ENCODE measurements at places on chromosomes 1 and 21. TPM values are rescaled to one million over a fixed set of nuclear protein-coding genes. Genes with fewer than 3 reads are reported as not detected.

The DYNLT4 gene
- total RNA-seq: not detected

The NTMT2 gene
- total RNA-seq: not detected

The LRRIQ3 gene
- 0.33 TPM for total RNA-seq

The FCGR1A gene
- 0.17 TPM for total RNA-seq

The C1orf116 gene
- total RNA-seq: 0.32 TPM

The TTF2 gene
- 7.4 TPM for total RNA-seq

The DPT gene
- total RNA-seq: 95.3 TPM

The LCE1D gene
- total RNA-seq: not detected

The ANXA9 gene
- total RNA-seq: 0.33 TPM

The KLHDC8A gene
- total RNA-seq: 0.32 TPM

DNA sequence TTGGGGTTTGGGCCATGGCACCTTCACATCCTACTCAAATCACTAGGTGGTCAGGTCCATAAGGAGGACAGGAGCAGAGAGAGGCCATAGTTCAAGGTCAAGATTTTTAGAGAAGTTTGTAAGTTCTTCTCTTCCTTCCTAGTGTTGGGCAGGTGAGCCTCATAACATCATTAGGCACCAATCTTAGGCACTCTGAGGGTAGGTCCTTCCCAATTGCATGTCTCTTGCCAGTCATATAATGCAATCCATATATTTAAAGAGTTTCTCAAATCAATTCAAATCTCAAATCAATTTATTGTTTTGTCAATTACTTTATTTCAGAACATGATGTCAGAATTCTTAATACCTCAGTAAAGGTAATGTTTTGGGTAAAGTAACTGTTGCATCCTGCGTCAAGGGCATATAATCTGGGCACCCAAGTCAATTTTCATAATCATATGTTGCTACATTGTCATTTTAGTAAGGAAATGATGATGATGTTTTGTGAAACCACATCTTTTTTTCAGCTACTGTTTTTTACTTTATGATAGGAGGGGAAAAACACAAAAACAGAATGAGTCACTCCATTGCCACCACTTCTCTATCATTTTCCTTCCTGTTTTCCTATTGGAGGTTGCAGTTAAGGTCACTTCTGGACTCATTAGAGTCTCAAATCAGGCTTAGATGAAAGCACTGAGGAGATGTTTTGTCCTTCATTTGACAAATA, 122.7 kb downstream of the UCHL5 start:
- DNase-seq: no peak

- DNase-seq: peak; percentile 66
Measured at GRCh38 chr1:210366767-210367166, 38.1 kb downstream of the HHAT start.

GRCh38 chr1:44405031-44405797, at the start of gene RNF220:
RNF220 (plus strand) TSS chr1:44405255.
- no peak for DNase-seq

DNA sequence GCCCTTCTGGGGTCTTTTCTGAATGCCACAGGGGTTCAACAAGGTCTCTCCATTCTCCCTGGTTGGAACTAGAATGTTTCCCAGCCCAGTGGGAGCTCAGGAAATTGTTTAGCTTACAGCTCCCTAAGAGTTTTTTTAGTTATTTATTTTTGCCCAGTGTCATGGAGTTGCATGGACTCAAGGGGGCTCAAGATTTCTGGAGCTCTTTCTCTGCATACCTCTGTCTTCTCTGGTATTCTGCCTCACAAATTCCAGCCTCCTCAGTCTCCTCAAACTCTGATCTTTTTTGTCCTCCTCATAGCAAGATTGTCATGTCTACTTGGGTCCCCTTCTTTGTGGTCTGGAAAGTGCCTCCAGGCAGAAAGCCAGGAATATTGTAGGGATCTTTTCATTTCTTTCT, 15.9 kb upstream of the PPP2R5A start:
- no peak for DNase-seq

DNA sequence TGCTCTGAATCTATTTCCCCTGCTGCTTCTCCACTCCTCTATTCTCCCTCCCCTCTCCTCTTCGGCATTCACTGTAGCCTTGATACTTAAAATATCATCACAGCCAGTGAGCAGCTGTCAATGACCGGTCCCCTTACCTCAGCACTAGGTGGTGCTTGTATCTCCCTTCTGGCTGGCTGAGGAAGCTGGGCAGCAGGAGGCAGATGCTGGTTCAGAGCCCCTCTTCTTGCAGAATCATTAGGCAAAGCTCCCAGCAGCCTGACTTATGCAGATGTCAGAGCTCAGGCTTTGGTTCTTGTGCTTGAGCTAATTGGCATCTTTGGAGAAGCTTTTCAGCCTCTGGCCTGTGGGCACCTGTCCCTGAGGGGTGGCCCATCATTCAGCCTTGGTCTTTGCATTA, 31.9 kb upstream of the KCNA2 start:
- DNase-seq: no peak

DNA sequence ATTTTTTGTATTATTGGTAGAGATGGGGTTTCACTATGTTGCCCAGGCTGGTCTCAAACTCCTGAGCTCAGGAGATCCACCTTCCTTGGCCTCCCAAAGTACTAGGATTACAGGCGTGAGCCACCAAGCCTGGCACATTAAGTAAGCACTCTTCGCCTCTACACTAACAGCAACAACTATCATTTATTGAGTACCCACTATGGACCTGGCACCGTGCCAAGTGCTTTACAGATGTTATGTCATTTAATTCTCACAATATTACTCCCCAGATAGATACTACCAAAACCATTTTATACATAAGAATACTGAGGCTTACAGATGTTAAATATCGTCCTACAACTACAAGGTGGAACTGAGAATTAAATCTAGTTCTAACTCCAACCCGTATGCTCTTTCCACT, 50.1 kb downstream of the TUT4 start:
- DNase-seq: no peak

DNA sequence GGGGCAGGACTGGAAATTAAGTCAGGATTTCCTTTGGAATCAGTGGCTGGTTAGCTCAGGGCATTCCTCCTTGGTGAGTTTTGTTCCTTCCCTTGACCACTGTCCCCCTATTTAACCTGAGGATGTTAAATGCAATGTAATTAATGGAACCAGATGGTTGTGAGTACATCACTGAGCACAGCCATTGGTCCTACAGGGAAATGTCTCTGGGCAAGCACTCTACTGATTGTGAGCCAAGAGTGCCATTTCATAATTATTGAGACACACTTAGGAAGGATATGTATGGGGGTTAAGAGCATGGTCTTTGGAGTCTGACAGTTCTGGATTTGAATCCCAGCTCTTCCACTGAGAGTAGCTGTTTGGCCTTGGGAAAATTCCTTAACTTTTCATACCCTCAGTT, 74.4 kb downstream of the SPAG17 start:
- DNase-seq: no peak

DNA sequence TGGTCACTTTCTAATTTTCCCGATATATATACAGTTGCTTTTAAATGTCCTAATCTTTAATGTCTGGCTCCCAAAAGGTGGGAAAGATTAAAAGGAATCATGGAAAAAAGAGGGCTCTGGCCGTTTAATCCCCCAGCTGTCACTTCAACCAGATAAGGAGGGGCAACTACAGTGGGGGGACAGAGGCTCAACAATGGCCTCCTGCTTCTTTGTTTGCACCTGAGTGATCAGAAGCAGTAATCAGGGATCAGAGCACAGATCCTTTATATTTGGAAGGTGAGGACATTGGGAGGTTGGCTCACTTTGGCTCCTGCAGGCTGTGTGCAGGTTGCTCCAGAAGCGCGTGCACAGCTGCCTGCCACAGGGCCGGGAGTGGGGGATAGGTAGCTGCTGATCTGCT, 212.8 kb downstream of the FMN2 start:
- no peak for DNase-seq

DNA sequence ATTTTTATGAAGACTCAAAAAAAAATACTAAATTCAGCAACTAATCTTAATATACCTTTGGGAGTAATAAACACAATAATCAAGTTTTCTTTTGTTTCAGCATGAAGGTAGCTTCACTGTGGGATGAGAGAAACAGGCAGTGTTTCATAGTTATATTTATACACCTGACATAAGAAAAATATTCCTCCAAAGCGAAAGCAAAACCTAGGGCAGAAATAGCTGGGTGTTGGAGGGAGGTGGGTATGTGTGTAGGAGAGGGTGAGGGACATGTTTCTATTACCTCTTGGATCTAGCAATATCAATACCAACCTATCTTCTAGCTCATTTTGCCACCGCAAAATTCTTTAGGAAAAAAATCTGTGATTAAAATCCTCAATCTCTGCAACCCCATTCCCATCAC, 24.9 kb upstream of the MAN1A2 start:
- no peak for DNase-seq

GRCh38 chr1:11691302-11691914, at the start of gene DRAXIN:
DRAXIN (plus strand) TSS chr1:11691710; CDS start chr1:11706259, 14,549 bp downstream.
- no peak for DNase-seq

DNA sequence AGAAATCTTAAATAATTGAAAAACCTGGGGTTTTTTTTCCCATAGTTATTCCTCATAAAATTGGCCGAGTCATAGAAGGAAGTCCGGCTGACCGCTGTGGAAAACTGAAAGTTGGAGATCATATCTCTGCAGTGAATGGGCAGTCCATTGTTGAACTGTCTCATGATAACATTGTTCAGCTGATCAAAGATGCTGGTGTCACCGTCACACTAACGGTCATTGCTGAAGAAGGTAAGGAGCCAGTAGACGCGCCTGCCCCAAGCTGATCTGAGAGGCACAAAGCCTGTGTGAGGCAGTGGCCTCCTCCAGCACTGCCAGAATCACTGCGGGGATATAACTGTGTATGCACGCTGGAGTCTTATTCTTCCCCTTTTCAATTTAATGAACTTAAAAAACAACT, 100.3 kb downstream of the PHTF1 start:
- DNase-seq: no peak

DNA sequence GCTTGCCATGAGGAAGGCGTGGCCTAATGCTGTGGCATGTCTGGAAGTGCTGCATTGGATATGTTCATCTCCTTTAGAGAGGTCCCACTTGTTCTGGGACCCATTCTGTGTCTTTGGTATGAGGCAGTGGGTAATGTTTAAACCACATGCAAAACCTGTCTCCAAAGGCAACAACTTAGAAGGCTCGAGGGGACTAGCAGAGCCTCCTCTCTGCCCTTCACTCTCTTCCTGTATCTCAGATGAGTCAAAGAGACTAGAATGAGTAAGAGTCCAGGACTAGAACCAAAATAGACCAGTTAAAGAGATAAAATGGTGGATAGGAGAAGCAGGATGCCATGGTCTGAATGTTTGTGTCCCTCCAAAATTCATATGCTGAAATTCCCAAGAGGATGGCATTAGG, 220.8 kb upstream of the KIAA0040 start:
- DNase-seq: no peak

DNA sequence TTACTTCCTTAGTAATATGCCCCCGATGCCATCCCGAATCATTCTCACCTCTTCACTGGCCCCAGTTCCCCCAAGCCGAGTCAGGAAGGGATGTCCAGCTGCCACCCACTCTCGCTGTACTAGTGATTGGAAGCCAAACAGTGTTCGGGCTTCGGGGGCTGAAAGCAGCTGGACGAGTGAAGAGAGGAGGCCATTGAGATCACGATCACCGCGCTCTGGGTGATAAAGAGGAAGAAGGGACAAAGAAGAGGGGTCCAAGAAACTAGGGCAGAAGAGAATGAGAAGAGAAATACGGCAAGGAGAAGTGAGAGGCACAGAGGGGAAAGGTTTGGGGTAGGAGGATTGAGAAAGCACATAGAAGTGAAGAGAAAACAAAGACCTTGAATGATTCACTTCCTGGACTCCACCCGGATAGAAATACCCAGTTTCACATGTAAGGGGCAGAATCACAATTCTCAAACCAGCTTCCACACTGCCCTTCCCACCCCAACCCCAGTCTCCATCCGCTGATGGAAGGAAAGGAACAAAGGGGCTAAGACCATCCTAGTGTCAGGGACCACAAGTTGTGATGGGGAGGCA, 3.7 kb upstream of the SF3B4 start:
- DNase-seq: no peak

DNA sequence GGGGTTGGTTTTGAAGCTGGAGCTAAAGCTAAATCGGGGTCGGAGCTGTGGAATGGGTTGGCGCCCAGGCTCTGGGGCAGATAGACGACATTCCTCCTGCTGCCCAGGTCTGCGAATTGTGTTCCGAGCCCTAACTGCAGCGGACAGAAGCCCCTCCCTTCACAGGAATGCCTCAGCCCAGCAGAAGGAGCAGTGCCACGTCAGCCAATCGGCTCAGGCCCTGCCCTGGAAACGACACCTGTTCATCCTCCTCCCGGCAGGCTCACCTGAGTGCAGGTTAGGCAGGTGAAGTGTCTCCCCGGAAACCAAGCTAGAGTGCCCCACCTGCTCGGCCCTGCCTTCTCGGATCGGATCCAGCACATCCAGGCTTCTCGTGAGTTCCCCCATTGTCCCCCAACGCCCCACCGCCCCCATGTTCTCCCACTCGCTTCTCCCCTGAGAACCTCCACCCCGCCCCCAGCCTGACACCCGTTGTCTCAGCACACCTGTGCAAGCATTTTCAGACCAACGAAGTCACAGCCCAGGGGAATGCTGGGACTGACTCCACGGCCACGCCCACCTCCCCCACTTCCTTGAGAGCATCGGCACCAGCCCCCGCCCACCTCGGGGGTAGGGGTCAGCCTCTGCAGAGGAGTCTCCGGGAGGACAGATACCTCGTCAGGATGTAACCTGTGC, 775 bp downstream of the TMEM125 start:
- DNase-seq: no peak

- DNase-seq: no peak
Measured at GRCh38 chr1:23902321-23903278, 10.6 kb downstream of the CNR2 start.

GRCh38 chr1:55337801-55338447, 122.8 kb upstream of the USP24 start:
- no peak for DNase-seq

DNA sequence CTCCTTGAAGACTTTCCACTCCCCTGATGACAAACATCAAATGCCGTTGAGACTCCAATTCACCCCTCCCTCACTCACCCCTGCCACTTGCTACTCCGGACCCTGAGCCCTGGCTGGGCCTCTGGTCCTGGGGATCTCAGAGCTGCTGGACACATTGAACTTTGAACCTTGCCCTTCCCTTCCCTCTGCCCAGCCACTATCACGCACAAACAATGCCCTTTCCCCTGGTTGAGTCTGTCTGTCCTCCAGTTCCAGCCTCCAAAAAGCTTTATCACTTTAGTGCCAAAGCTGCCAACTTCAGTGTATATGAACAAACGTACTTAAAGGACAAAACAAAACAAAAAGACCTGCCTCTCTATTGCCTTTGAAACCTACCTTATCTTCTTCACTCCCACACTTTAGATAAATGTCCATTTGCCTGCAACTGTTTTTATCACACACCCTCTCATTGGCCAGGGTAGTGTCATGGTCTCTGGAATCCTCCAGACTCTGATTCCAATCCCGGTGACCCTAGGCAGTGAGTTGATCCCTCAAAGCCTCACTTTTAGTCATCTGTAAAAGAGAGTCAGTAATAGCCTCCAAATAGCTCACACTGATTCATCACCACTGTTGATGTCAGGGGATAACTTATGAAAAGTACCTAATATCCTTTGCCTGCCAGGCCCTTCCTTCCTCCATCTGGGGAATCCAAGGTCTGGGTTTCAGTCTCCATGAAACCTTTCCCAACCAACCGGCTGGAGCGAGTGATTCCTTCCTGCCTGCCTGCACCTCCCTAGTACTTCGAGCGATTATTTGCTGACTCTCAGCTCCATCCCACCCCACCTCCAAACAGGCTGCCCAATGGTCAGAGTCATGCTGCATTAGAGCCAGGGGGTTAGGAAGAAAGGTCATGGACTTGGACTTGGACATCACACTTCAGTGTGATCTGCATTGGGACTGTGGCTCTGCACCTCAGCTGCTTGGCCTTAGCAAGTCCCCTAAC, 15.9 kb upstream of the SPOCD1 start:
- no peak for DNase-seq

Data from esophagus muscularis mucosa (tissue), 4 donors.